ENCODE measurements at places on chromosomes 13 and 19.
A peak's percentile ranks its signal among the peaks of the same experiment; 100 is the strongest.

DNA sequence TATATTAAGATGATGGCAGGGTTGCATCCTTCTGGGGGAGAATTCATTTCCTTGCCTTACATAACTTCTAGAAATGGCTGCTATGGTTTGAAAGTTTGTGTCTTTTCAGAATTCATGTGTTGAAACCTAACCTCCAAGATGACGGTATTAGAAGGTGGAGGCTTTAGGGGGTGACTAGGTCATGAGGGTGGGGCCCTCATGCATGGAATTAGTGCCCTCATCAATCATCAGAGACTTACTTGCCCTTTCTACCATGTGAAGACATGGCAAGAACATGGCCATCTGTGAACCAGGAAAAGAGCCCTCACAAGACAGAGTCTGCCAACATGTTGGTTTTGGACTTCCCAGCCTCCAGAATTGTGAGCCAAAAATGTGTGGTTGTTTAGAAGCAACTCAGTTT, 14.8 kb upstream of the FCER2 start:
- no peak for DNase-seq

DNA sequence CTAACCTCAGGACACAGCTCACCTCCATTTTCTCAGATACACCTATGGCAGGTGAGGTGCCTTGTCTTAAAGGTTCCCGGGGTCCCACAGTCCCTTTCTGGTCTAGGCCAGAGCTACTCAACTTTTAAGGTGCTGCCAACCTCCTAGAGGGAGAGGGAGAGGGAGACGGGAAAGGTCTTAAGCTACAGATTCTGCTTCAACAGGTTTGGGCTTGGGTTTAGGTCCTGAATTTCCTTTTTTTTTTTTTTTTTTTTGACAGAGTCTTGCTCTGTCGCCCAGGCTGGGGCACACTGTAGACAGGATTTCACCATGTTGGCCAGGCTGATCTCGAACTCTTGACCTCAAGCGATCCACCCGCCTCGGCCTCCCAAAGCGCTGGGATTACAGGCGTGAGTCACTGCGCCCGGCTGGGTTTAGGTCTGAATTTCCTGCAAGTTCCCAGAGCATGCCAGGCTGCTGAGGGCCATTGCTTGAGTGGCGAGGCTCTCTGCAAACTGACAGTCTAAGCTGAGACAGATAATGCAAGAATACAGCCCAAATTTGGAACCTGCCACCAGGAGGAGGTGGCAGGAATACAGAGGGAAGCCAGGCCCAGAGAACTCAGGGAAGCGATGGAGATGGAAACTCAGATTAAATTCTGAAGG, 7.8 kb upstream of the SYCN start:
- DNase-seq: no peak

DNA sequence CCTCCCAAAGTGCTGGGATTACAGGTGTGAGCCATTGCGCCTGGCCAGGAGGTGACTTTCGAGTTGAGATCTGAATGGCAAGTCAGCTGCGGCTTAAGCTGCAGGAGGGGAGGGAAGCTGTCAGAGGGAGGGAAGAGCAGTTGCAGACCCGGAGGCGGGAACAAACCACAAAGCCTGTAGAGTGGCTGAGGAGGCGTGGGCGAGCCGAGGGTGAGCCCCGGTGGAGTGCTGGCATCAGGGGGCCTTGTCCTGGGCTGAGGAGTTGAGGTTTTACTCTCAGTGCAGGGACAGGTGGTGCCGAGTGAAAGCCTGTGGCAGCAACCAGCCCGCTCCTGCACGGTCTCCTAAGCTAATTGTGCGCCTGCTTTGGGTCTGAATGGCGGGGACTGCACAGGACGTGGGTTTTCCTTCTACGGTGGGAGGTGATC, 24.2 kb downstream of the PPP1R37 start:
- DNase-seq: no peak

- DNase-seq: no peak
Measured at GRCh38 chr13:67664502-67664901, 434.4 kb upstream of the PCDH9 start.

GRCh38 chr19:42102877-42103276, 26.9 kb downstream of the ZNF574 start:
- DNase-seq: no peak

GRCh38 chr13:80550971-80551441, 210.1 kb upstream of the SPRY2 start:
- no peak for DNase-seq

DNA sequence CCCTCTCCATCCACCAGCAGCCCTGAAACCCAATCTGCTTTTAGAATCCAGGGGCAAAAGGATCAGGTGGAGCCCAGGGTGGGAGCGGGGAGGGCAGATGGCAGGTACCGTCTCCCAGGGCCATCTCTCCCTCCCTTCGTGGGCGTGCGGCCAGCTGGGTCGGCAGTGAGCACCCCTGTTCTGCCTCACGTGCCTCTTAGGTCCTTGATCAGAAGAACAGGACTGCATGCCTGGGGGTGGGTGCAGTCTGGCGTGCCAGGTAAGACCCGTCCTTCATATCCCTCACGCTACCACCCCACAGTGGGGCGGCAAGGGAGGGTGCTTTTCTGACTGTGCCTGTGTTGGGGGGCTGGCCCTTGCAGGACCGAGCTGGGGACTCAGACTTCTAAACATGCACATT, 2.0 kb downstream of the SLC8A2 start:
- no peak for DNase-seq

DNA sequence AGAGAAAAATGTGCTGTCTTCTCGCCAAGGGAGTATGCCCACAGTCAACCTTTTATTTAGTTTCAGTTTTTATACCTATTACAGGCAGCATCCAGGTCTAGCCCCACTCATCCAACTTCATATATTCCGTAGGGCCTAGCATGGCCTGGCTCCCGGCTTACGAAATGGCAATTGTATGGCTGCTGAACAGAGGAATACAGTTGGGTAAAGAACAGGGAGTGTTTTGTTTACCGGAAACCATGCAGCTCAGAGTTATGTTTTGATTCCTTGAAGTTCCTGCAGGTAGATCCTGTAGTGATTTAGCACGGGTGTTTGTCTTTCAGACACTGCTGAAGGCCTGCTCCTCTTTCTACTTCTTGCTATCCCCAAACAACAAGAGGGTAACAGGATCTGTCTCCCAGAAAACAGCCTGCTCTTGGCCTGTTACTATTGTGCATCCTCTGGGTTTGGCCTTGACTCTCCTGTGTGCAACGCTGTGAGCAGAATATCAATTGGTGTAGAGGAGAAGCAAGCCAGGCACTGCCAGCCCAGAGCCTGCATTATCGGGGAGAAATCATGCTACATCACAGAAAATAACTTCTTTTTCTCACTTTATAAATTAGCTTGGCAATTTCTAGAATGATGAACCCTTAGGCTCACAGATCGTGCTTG, 32.4 kb downstream of the OLFM4 start:
- no peak for DNase-seq

DNA sequence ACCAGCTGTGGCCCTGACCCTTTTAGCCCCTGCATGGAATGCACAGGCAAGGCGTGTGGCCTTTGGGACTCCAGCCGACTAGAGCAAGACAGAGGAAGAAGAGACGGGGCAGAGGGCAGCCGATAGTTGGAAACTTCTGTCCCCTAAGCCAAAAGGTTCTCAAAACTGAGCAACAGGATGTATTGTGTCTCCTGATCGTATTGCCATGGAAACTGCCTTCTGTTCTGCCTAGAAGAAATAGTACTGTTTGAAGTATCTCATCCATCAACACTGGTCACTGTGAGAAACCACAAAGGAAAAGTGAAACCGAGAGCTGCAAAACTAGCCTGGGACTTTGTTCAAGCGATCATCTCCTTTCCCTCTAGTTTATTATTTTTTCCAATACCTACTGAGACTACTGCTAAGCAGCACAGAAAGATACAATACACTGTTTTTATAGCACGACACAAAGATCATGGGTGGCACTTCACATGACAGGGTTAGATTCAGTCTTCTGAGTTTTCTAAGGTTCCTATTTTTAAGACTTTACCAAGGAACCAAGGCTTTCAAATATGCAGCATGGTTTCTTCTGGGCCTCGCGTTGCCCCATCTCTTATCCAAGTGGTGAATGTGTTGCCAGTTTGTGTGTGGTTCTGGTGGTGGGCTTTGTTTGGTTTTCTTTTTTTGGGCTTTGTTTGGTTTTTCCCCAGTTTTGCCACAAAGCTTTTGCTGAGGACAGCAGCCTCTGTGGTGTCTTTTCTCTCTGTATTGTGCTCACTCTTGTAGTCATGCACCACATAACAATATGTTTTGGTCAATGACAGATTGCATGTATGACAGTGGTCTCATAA, 49.3 kb upstream of the GPR183 start:
- peak; percentile 70 for DNase-seq

DNA sequence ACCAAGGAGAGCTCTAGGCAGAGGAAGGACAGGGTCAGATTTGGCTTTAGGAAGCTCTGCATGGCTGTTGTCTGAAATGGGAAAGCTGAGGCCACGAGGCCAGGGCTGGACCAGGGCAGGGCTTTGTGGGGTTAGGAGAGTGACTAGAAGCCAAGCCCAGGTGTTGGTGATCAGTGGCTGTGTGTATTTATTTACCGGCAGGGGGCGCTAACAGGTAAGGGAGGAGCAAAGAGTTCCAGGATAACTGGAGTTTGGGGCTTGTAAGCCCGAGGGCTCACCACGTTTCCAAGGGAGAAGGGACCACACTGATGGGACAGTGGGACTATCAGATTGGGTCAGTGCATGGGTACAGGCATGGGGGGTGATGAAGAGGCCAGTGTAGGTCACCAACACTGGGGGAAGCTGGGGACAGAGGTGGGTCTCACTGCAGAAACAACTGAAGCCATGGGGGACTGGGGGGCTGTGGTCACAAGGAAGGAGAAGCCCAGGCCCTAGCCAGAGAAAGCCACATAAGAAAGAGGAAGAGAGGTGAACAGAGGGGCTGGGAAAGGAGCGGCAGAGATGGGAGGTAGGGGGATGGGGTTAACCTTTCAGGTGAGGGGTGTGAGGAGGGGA, 3.9 kb downstream of the TMEM147 start:
- no peak for DNase-seq

DNA sequence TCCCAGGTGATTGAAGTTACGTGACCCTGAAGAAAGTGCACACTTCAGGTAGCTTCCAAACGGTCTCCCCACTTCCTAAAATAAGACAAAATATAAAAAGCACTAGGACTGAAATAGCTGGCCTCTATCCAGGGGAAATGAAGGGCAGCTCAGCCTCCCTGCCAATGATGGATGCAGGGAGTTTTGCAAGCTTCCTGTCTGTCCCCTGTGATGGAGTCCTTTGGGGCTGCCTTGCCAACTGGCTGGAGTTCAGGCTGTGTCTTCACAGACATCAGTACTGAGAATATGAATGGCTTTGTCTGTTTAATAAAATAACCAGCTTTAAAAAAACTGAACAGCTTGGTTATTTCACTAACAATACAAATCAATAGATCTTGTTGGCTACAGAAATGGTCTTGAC, 101.4 kb upstream of the GPR12 start:
- no peak for DNase-seq

DNA sequence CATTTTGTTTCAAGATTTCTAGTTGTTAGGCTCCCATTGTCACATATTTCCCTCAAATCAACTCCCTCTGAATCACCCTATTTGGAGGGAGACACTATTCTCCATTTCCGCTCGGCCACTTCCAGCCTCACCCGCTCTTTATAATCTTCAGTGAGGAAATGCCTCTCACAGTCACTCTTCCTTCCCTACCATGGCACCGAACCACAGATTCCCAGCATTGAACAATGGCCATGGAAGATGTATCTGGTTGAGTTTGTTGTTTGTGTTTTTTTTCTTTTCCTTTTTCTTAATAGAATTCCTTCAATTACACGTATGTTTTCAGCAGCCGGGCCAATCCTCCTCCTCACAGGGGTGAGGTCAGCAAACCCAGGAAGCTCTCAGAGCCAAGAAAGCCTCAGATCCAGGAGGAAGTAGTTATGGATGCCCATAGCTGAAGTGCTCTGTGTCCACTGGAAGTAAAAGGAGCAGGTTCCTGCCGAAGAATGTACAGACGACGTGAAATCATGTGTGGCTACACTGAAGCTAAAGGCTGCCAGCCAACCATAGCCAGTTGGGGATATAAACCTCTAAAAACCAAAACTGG, 472.1 kb downstream of the FOXO1 start:
- DNase-seq: no peak

DNA sequence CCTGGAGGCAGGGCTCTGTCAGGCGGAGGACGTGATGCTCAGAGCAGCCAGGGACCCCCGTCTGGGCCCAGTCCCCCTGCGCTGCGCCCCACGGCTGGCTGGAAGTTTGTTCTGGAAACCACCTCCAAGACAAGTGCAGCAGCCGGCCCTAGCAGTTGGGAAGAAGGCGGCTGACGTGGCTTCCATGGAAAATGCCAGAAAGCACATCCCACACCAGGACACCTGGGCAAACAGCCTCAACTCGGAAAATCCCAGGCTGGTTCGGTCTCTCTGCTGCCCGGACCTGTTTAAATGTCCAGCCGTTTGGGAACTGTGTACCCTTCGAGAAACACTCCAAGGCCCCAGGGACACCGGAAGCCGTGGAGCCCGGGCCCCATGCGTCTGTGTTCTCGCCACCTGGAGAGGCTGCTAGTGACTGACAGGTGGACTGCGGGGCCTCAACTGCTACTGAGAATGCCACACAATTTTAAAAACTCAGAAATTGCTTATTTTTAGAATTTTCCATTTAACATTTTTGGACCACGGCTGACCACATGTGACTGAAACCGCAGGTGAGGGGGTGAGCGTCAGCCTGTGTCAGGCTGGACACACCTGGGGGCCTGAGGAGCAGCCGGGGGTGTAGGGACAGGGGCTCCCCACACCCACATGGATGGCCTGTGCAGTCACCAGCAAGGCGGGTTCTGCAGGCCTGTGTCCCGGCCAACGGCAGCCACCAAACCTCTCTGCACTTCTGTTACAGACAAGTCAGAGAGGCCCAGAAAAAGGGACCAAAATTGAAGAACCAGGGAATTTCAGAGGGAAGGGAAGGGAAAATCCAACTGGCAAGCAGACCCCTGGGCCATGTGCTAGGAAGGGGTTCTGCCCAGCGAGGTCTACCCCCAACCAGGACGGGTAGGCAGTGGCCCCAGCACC, 31.7 kb downstream of the RASA3 start:
- DNase-seq: no peak

DNA sequence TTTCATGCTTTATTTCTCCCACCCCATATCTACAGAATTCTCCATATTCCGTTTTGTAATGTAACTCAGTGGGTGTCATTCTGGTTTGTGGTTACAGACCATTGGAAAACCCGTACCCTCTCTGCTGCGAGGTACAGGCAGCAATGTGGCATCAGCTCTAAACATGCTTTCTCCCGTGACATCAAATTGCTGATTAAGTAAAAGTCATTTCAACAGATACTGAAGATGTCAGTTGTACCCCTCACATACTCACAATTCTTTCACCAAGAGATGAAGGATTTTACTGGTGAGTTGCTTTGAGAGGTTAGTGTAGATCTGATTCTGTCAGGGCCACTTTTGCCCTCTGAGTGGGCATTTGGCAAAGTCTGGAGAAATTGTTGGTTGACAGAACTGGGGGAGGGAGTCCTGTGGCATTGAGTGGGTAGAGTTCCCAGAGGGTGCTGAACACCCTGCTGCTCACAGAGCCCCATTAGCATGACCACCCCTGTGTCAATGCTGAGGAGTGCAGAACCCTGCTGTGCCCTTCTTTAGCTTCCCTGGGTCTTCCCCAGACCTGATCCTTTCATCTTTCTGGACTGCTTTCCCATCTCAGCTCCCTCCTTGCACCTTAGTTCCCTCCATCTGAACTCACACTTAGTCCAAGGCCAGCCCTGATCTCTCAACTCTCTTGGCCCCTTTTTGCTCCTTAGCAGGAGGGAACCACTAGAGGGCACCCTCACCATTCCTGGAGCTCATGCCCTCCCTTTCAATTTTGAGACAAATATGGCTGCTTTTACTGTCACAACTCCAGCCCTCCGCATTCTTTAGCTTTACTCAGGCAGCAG, 39.9 kb upstream of the CEACAM8 start:
- no peak for DNase-seq

- no peak for DNase-seq
Measured at GRCh38 chr19:35869327-35870123, 1.2 kb downstream of the APLP1 start.

Measured in non-pigmented ciliary epithelial cell (primary cell).